ENCODE measurements at places on chromosomes 5 and 9.

DNA sequence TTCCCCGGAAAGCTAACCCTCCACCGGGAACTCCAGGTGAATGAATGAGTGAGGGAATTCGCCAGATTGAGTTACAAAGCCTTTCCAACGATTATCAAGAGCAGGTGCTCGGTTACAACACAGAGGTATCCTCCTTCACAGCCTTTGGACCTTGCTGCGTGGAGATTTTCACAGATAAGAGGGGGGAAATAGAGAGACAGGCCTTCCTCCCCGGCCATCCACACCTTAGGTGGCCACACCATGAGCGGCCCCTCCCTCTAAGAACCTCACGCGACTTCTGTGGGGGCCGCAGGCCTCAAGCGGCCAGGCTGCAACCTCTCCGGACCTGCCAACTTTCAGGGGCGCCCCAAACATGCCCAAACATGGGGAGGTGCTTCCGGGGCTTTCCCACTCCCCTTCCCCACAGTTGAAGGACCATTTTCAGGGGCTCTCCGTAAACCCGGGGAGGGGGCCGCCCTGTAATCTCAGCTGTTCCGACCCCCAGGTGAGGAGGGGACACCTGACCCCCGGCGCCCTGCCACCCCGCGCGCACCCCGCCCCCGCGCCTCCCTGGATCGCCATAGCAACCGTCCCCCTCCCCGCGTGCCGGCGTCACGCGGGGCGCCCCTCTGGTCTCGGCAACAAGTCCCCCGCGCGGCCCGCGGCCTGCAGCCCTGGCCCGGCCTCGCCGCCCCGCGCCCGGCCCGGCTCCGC, 603 bp downstream of the DENND1A start:
- peak; percentile 32 for DNase-seq

DNA sequence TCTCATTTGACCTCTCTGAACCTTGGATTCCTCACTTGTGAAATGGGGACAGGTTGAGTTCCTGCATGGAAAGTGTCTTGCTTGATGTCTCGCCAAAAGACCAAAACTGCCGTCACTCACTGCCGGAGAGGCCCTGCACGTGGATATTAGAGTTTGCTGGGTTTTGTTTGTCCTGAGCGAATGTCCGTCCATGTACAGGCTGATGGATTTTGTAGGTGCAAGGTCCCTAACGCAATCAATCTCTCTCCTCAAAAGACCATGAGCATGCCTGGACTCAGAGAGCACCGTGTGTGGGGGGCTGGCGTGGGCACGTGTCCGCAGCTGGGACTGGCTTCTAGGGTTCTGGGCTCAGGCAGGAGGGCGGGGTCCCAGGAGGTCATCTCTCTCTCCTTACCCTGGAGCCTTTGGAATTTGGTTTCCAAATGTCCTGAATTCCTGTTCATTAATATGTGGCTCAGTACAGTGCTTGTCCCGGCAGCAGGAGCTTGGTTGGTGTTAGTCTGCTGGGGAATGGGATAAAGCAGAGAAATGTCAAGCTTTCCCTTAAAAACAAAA, 146.0 kb upstream of the IER5L start:
- no peak for DNase-seq

DNA sequence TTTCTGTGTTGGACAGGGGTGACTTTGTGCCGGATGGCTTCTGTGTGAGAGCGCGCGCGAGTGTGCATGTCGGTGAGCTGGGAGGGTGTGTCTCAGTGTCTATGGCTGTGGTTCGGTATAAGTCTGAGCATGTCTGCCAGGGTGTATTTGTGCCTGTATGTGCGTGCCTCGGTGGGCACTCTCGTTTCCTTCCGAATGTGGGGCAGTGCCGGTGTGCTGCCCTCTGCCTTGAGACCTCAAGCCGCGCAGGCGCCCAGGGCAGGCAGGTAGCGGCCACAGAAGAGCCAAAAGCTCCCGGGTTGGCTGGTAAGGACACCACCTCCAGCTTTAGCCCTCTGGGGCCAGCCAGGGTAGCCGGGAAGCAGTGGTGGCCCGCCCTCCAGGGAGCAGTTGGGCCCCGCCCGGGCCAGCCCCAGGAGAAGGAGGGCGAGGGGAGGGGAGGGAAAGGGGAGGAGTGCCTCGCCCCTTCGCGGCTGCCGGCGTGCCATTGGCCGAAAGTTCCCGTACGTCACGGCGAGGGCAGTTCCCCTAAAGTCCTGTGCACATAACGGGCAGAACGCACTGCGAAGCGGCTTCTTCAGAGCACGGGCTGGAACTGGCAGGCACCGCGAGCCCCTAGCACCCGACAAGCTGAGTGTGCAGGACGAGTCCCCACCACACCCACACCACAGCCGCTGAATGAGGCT, at the start of gene ADRB2:
Gene ADRB2, plus strand, starts transcription at position 559 of the 686 bp plus-strand sequence. CDS start 221 bp downstream, outside the sequence.
- DNase-seq, result peak; percentile 88

DNA sequence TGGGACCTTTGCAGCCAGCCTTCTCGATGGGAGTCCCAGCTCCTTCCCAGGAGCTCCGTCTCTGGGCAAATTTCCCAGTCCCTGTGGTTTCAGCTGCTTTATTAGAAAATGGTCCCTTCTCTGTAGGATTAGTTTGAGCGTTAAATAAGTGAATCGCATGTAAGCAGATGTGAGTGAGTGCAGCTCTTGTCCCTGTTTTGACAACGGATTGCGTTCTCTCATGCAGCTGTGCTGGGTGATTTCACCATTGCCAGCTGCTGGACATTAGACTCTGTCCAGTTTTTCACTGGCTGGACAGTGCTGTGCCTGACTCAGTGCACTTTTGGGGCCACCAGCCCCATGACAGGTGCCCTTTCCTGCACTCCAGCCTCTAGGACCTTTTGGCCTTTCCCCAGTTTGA, 11.6 kb upstream of the CEL start:
- no peak for DNase-seq

DNA sequence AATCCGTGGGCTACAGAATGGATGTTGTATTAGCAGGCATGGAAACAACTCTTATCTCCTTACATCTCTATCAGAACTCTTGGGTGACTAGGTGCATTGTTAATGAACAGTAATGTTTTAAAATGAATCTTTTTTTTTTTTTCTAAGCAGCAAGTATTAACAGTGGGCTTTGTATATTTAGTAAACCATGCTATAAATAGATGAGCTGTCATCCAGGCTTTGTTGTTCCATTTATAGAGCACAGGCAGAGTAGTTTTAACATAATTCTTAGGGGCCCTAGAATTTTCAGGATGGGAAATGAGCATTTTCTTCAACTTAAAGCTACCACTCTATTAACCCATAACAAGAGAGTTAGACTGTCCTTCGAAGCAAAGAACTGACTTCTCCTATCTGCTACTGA, 233.7 kb upstream of the ADAMTSL1 start:
- DNase-seq, result no peak

DNA sequence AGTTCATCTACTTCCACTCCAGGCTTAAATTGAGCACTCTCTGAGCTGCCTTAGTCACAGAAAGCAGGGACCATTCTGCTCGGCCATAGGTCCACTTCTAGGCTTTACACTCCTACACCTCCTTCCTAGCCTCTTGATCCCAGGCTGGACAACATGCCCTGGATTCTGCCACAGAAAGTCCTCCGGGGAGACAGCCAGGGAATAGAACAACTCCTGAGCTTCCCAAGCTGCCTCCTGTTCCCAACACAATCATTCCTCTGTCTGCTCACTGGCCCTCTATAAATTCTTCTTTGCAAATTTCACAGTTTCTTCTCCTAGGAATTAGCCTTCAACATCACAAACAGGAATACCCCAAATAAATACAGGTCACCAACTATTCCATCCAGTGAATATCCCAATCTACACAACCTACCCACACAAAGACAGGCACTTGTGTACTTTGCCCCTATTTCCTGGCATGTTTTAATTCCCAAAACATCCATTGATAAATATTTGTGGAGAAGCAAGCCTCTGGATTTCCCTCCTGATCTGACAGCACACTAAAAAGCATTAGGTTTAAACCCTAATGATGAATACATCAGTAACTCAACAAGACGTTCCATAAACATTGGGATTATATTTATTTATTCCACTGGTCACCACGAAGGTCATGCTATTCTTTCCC, 125.5 kb downstream of the ENC1 start:
- no peak for DNase-seq

DNA sequence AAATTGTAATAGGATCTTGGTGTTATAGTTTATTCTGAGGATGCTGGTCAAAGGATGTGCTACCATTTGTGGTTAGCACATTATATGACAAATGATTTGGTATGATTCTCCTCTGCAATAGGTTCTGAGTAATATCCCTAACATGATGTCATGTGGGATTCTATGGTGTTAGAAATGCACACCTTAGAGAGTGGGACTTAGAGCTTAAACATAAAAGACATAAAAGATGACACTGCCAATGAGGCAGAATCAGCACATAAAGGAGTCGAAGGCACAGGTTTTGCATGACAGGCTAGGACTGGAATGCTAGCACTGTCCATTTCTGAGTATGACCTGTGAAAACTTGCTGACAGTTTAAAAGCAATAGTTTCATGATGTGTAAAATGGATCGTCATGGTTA, 100.4 kb downstream of the OSTF1 start:
- DNase-seq, result no peak

DNA sequence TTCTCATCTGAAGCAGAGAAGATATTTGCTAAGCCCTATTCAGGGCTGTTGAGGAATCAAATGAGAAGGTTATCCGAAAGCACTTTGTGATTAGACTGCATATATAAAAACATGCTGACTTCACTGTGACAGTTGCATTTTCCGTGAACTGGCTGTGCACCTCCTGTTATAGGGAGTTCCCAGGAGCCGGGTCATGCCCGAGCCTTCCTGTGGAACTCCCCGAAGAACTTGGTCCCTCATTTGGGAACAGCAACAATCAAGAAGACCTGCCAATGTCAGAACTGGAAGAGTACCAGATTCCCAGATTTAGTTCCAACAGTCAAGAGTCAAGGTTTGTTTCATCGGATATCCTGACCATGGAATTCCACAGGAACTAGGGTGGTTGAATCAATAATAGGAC, 130.4 kb upstream of the RAI14 start:
- DNase-seq, result no peak

DNA sequence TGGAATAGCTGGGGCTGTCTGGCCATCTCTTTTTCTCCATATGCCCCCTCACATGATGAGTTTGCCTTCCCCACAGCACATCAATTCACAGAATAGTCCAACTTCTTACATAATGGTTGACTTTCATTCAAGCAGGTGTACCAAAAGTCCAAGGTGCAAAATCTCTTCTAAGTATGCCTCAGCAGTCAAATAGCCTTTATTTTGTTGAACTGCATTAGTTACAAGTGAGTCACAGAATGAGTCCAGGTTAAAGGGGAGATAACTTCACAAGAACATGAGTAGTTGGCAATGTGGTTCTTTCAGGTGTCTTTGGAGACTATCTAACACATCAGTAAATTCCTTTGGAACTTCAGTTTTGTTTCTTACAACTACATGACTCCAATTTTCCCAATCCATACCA, 672.5 kb downstream of the PRELID2 start:
- no peak for DNase-seq

GRCh38 chr9:107276966-107277710, 5.9 kb upstream of the RAD23B start:
- DNase-seq, result no peak

- DNase-seq, result no peak
Measured at GRCh38 chr5:172005708-172006320, 624 bp downstream of the FBXW11 start.

- DNase-seq, result no peak
Measured at GRCh38 chr5:61461417-61461816, 129.4 kb downstream of the ZSWIM6 start.

GRCh38 chr9:79020276-79020675, 551.5 kb upstream of the TLE4 start:
- peak; percentile 97 for DNase-seq

GRCh38 chr5:80672140-80672736, 17.5 kb upstream of the DHFR start:
- DNase-seq, result peak; percentile 64
